ENCODE measurements at places on chromosomes 5 and 9. TPM values are rescaled to one million over a fixed set of nuclear protein-coding genes. Genes with fewer than 3 reads are reported as not detected.

Gene ACTBL2
- not detected for total RNA-seq

Gene CYLC2
- not detected for total RNA-seq

Gene PTGDS
- 17.8 TPM for total RNA-seq

Gene QRFP
- not detected for total RNA-seq

Gene PFDN1
- 59.8 TPM for total RNA-seq

Gene IL9
- total RNA-seq = not detected

Gene MAP1B
- total RNA-seq = 0.02 TPM

Gene C9
- total RNA-seq = not detected

Gene CARTPT
- total RNA-seq = not detected

Gene C9orf153
- total RNA-seq = not detected

Gene ACOT12
- not detected for total RNA-seq
